Activated gamma-delta T cell (primary cell): ENCODE measurements at places on chromosomes 5 and 9.

- no peak for DNase-seq
Measured at GRCh38 chr9:111970827-111971226, 74.2 kb downstream of the UGCG start.

DNA sequence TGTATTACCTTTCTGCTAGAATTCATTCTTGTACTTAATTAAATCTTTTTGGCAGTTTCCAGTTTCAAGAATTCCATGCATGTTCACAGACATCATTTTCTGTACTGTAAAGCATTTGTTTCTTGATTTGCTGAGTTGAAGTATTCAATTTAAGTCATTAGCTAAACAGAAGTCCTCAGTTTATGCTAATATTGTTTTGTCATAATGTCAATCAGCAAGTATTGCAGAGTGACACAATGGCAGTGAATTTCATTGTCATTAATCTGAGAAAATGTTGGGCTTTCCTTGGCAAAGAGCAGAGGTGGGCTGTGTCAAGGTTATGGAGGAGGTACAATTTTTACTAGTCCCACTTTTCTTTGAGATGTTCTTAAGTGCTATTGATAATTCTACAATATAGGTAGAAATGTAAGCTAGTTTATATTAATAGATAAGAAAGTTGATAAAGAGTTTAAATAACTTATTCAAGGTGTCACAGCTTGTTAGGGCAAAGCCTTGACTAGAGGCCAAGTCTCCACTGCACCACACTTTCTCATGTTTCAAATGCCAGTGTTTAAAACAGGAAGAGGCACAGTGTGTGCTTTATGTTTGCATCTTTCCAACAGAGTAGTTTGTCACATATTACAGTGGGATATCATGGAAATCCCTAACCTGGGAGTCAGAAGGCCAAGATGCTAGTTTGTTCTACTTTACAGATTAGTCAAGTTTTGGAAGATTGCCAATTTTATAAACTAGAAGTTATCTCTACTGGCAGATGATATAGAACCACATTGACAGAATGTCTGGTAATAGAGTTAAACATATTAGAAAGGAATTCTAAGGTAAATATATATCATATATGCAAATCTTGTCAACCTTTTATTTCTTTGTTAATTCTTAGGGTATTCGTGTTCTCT lies 56.3 kb downstream of the SLF1 start:
- DNase-seq: no peak

GRCh38 chr9:110802416-110803035 lies 133.9 kb downstream of the MUSK start:
- no peak for DNase-seq

GRCh38 chr9:97575673-97576200 lies 57.4 kb downstream of the TSTD2 start:
- no peak for DNase-seq

GRCh38 chr9:94801234-94801633 lies 74.7 kb downstream of the AOPEP start:
- no peak for DNase-seq

GRCh38 chr5:4479426-4479825 lies 660.7 kb upstream of the ADAMTS16 start:
- no peak for DNase-seq
